Activated CD8-positive, alpha-beta memory T cell treated with anti-CD3 and anti-CD28 coated beads, Interleukin-2, amount 10 ng/mL, durations not matched to agents 7 days and 5 days (primary cell): ENCODE measurements at places on chromosomes 4 and X. TPM values are rescaled to one million over a fixed set of nuclear protein-coding genes. Genes with fewer than 3 reads are reported as not detected.
A peak's percentile ranks its signal among the peaks of the same experiment; 100 is the strongest.

DNA sequence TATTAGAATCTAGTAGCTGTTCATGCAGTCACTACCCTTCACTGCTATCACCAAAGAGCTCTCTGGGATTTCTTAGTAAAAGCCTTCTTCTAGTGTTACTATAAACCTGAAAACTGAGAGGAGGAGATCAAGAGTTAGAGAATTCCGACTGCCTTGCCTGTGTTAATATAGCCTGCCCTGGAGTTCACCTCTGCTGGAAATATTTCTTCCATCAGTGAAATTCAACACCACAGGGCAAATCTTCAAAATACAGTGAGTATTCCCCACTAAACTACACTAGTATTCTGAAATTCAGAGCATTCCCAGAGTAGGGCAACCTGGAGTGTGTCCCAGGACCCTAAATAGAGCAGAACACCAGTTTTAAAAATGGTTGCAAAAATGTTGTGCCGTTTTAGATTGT lies 301.1 kb downstream of the ARHGAP24 start:
- H3K27me3 ChIP-seq, result no peaks in the 10 kb centered on the region
- no peak overlapping the region for H3K4me3 ChIP-seq
- DNase-seq, result no peak

DNA sequence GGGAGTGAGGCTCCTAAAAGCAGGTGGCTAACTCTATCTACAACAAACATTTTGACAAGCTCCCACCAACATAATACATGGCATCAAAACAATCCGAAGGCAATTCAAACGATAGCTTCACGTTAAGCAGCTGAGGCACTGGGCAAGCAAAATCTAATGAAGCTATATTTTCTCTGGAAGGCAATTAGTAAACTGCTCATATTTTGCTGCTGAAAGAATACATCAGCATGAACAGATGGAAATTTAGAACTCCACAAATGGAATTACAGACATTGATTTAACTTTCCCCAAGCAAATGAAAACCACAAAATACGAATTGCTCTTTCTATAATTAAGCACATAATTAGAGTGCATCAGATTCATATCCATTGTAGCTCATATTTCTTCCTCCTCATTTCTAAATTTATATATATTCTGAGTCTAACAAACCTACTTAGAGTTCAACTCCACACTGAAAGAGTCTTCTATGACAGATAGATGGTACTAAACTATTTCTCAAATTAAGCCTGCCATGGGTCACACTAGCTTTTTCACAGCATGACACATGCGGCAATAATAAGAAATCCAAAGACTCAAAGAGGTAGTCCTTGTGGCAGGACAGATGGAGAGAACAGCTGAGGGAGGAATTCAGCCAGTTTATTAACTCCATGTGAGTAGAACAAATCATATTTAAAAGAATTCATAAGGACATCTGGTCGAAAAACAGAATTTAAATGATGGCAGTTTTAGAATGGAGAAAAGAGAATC lies 305.4 kb downstream of the MAPK10 start:
- no peak for DNase-seq
- H3K27ac ChIP-seq, result no peak overlapping the region
- no peaks in the 10 kb centered on the region for H3K36me3 ChIP-seq

- no peak overlapping the region for H3K4me3 ChIP-seq
- DNase-seq, result no peak
- H3K27me3 ChIP-seq, result no peaks in the 10 kb centered on the region
- no peak overlapping the region for H3K27ac ChIP-seq
- H3K4me1 ChIP-seq, result no peaks in the 10 kb centered on the region
- no peaks in the 10 kb centered on the region for H3K36me3 ChIP-seq
Measured at GRCh38 chr4:66604192-66604591, 933.9 kb upstream of the EPHA5 start.

DNA sequence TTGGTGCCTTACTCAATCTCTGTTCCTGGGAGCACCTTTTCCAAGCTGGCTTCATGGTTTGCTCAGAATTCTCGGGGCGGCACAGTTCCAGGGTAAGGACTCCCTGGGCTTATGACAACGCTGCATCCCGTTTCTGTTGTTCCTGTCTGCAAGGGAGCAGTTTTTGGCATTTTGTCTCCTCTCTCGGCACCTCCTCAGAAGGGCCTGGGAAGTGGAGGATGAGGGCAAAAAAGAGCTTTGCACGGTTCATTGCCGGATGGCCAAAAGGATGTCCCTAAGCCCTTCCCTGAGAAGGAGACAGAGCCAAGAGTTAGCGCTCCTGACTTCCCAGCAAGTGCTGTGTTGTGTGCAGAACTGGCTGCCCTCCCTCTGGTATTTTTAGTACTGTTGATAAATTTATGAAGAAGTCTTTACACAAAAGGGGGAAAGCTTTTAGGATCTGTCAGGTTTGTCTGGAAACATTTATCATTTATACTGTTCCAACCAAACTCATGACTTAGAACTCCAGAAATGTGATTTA lies 13.4 kb downstream of the SRD5A3 start:
- H3K27ac ChIP-seq, result no peak overlapping the region
- peaks cover 1% of the 10 kb centered on the region for H3K36me3 ChIP-seq
- no peak for DNase-seq

DNA sequence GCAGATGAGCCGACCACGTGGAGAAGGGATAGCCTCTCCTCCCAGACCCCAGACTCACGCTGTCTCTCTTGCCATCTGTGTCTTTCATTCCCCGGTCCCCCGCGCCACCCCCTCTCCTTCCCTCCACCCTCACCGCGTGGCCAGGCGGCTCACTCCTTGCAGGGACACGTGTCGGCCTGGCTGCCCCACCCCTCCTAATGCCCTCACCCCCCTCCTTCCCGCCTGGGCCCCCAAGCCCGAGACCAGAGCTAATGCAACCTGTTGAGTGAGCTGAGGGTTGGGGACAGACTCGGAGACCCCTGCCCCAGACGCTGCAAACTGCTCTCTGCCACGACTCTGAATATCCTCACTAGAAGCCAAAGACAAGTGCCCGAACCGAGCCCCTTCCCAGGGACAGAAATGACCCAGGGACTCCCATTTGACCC lies 1.8 kb downstream of the SLC38A5 start:
- H3K27me3 ChIP-seq, result no peaks in the 10 kb centered on the region
- peak overlapping the region; percentile 91 for H3K4me3 ChIP-seq
- peak overlapping the region; percentile 89 for H3K27ac ChIP-seq
- H3K4me1 ChIP-seq, result peaks cover 40% of the 10 kb centered on the region
- peak; percentile 59 for DNase-seq

- DNase-seq, result peak; percentile 52
- peaks cover 5% of the 10 kb centered on the region for H3K36me3 ChIP-seq
- no peaks in the 10 kb centered on the region for H3K27me3 ChIP-seq
- H3K27ac ChIP-seq, result peak overlapping the region; percentile 90
- peaks cover 24% of the 10 kb centered on the region for H3K4me1 ChIP-seq
Measured at GRCh38 chrX:20265726-20266681, 705 bp downstream of the RPS6KA3 start.

DNA sequence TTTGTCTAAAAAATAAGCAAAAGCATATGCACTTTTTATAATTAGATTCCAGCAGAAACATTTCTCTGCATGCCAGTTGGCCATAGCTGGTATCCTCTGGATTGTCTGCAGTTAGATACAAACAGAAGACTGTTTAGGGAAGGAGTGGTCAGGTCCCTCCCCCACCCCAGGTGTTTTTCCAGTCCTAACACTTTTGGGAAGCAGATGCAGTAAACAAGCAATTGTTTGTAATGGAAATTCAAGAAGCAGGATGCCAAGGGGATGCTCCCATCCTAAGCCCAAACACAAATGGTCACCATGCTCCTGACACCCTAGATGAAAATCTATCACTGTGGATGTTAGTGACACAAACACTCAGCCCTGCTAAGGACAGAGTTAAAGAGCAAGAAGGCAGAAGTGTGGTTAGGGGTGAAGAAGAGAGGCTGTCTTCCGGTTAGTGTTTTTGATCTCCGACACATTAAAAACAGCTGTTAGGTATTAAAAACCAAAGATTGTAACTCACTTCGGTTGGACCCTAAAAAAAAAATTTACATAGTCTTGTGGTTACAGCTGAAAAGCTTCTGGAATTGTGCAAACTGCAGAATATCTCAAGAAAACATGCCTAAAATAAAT lies 7.9 kb downstream of the LEF1 start:
- H3K27me3 ChIP-seq, result peaks cover 60% of the 10 kb centered on the region
- peak overlapping the region; percentile 11 for H3K27ac ChIP-seq
- peak overlapping the region; percentile 12 for H3K4me3 ChIP-seq
- H3K36me3 ChIP-seq, result peaks cover 10% of the 10 kb centered on the region

DNA sequence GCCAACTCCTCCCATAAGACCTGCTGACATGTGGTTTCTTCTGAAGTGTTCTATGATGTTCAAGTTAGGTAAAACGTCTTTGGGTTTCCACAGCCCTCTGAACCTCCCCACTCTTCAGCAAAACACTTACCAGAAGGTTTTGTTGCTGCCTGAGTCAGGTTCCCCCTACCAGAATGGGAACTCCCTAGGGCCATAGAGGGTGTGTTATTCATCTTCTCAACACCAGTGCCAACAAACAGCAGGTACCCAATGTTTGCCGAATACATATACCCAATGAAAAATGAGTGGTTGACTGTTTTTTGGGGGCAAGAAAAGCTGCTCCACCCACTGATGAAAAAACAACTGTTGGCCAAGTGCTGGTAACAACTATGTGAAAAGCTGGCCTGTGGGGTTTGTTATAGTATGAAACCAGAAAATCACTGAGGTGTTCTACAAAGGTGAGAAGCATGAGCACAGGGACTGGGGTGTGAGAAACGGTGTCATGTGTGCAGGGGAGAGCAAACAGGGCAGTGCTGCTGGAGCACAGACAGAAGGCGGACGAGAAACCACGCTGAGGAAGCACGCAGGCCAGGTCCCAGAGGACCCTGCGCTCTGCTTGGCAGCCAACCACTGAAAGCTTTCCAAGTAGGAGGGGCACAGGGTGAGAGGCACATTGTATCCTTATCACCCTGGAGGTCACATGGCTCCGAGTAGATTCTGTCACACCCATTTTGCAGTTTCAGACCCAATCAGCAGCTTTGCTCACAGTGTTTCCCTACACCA lies 28.8 kb downstream of the ATP8A1 start:
- H3K27me3 ChIP-seq, result no peaks in the 10 kb centered on the region
- H3K36me3 ChIP-seq, result peaks cover 38% of the 10 kb centered on the region
- peak; percentile 55 for DNase-seq
- peaks cover 47% of the 10 kb centered on the region for H3K4me1 ChIP-seq

GRCh38 chr4:36321176-36321575 lies 39.8 kb downstream of the DTHD1 start:
- H3K4me3 ChIP-seq, result no peak overlapping the region
- H3K27ac ChIP-seq, result peak overlapping the region; percentile 37
- no peak for DNase-seq
- H3K36me3 ChIP-seq, result peaks cover 26% of the 10 kb centered on the region
- H3K4me1 ChIP-seq, result peaks cover 83% of the 10 kb centered on the region

The RAB39B gene
- total RNA-seq, result 9.4 TPM

The SSX3 gene
- not detected for total RNA-seq

The HS3ST1 gene
- total RNA-seq, result 0.19 TPM

The GPR173 gene
- total RNA-seq, result 0.20 TPM

The HPGD gene
- total RNA-seq, result 30.2 TPM

The RAB33A gene
- total RNA-seq, result 41.1 TPM
